ENCODE measurements at places on chromosomes 3 and 15.

- no peak for DNase-seq
These were observed 152.7 kb downstream of the CD47 start for GRCh38 chr3:107938143-107938542.

- no peak for DNase-seq
These were observed 976 bp upstream of the NUP210 start for GRCh38 chr3:13420831-13421765.

DNA sequence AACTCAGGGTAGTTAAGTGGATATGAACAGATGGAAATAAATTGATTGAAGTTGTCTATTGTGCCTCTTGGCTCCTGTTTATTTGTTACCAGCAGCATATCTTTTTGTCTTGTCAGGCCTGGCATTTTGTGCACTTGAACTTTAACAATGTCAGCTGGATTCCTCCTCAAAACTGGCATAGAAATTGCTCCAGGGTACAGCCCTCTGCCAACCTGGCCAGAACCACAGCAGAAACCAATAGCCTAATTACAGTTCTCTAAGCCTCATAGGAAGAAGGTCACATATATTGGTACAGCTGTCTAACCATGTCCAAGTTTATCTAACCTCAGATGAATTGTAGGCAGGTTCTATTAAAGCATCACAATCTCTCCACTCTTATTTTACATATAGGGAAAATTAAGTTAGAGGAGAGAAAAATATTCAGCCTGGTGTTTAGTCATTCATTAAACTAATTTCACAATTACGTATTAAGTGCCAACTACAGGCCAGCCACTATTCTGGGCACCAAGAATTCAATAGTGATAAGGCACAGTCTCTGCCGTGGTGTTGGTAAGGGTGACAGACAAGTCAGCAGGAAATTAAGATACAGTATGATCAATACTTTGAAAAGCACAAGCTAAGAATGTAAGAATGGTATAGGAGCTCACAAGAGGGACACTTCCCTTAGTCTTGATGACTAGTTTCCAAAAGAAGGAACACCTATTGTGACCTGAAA is 452.9 kb upstream of the NECTIN3 start:
- no peak for DNase-seq

DNA sequence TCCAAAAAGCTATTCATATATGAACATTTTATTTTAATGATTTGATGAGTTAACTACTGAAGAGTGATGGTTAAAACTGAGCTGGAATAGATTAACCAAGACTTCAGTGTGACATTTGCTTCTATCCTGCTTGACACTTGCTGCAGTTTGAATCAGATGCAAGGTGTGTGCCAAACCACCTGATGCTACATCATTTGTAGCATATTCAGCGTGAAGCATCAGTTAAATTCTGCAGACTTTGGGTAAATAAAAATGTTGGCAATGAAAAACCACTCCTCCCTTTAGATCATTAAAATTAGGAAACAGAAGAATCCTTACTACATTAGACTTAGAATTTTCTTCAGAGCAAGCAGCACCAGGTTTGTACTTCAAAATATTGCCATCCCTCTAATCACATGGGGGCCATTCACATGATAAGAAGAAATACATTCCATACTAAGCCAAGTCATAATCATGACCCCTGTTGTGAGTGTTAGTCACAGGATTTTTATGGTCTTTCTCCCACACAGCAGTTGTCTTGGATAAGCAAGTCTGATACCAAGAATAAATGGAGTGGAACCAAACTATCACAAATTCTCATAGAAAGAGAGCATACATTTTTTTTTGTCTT is 160.7 kb upstream of the TNIK start:
- no peak for DNase-seq

GRCh38 chr15:90681480-90681879 is 35.7 kb upstream of the BLM start:
- DNase-seq, result no peak

DNA sequence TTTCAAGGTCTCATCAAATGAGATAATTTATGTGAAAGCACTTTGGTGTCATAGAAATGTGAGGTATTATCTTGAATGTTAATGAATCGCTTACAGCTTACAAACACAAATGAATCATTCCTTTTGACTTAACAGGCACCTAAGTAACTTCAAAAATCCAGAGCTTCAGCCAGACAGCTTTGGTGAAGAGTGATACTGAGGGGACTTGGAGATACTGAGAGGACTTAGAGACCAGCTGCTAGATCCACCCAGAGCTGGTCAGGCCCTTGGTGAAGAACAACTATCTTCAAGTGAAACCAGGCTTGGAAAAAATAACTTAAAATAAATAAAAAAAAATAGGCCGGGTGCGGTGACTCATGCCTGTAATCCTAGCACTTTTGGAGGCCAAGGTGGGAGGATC is 16.2 kb upstream of the ZFYVE19 start:
- no peak for DNase-seq

GRCh38 chr15:29887721-29888120 is 65.5 kb upstream of the TJP1 start:
- no peak for DNase-seq

DNA sequence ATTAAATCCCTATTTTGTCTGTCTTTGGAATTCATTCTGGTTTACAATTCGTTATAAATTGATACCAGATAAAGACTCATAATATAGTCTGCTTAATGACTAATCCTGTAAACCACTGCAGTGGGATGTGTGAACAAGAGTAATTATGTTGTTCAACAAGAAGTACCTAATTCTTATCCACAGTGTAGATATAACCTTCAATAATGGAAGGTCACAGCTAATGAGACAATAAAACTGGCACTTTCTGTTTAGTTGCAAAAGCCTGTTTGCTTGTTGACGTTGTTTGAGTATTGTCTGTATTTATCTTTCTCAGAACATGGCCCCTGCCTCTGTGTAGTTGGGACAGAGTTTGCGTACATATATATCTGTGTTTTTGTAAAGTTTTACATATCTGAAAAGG is 26.7 kb downstream of the PIAS1 start:
- no peak for DNase-seq

All from right renal cortex interstitium (tissue), 3 donors.